Stimulated activated CD4-positive, alpha-beta T cell treated with anti-CD3 and anti-CD28 coated beads, Interleukin-2, amount 100 ng/mL, for 4 hours (primary cell): ENCODE measurements at places on chromosomes 1 and 21.

GRCh38 chr1:170310014-170310405 is 164.3 kb downstream of the NTMT2 start:
- no peak for DNase-seq

DNA sequence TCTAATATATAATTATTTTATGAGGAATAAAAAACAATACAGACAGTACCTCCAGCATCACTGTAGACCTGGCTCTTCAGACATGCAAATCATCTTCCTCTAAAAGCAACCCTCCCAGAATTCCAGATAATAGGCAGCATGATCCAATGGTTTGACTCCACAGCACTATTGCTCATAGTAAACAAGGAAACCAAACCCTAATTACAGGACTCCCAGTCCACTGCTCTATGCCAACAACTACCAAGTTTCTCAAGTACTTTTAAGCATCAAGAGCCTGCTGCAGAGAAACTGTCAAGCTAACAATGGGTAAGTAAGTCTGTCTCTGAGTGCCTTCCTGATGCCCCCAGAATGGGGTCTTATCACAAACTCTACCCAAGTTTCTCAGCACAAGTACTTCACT is 57.2 kb downstream of the EYA3 start:
- no peak for DNase-seq

DNA sequence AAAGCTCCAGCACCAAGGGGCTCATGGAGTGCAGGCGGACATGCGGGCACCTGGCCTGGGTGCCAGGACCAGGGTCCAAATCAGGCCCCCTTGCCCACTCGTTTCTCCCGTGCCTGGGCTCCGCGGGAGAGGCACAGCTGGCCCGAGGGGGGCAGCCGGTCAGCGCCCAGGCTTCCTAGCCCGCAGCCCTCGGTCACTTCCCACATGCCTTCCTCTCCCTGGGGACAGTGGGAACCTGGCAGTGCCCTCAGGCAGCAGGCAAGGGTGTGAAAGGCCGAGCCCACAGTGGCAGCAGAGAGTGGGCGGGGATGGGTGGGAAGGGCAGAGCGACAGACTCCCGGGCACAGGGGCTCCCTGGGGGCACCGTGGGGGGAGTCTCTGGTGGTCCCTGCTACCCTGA is 69.8 kb downstream of the MEGF6 start:
- DNase-seq: no peak

GRCh38 chr1:156276532-156276931 is 6.1 kb downstream of the SMG5 start:
- DNase-seq: no peak

DNA sequence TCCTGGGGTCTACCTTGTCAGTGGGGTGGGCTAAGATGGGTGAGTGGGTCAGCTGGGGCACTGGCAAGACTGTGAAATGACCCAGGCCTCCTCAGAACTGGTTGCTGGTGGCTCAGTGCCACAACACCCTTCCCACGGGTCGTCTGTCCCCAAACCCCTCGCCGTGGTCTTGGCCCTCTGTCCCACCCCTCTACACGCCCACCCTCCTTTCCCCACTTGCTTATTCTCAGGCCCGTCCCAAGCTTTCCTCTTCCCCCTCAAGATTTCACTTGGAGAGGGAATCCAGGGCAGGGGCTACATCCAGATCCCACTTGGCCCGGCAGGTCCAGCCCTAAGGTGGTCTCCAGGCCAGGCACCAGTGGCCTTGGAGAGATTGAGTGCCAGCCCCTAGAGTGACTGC is 16.7 kb downstream of the CSF1 start:
- DNase-seq: no peak

- no peak for DNase-seq
Observed at GRCh38 chr1:17101261-17101660, 18.0 kb downstream of the PADI2 start.

- peak; percentile 16 for DNase-seq
Observed at GRCh38 chr21:17688912-17689874, 76.5 kb upstream of the BTG3 start.

DNA sequence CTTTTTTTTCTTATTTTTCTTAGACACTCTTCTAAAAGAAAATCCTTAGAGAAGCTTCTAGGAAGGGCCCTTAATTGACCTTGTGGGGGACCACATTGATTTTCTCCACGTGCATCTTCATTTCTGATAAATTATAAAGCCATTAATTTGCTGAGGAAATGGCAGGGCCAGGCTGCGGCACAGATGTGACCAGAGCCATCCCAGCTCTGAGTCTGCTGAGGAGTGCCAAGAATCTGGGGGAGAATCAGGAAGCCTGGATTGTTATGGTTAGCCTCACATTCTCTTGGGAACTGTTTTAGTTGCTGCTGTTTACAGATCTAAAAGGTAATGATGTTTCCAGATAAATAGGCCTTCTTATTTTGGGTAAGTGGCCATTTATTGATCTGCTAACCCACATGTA is 16.2 kb downstream of the PROX1 start:
- DNase-seq: no peak

DNA sequence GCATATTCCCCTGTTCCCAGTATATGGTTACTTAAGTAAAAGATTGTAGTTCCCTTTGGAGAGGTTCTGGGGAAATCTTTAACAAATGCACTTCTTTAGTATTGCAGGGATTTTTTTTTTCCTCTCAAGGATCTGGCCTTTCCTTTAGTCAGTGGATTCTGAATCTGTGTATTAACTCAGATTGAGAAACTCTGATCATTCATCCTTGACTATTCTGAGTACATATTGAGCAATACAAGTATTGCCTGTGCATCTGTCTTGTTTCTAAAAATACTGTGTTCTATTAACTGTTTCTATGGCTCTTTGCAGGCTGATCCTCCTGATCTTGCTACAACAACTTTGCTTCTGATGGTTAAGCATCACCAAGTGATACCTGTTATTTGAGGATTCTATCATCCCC is 67.8 kb upstream of the FGGY start:
- DNase-seq: no peak

DNA sequence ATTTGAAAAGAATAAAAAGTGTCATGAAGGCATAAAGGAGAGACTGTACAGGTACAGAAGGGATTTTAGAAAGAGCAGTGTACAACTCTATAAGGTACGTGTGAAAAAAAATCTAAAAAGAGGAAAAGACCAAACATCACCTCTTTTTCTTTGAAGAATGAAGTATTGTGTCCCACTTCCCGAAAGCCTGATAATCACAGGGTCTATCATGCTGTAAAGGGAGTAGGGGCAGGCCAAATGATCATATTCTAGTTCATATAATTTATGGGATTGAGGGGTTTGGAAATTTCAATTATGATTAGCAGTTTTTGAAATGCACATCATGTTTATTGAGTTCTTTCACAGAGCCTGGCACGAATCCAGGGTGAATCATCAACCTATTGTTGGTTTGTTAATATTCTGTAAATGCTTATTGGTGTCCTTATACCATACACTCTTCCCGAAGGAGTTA is 910 bp upstream of the RERE start:
- no peak for DNase-seq

- no peak for DNase-seq
Observed at GRCh38 chr1:179794669-179795068, 51.6 kb downstream of the FAM163A start.

GRCh38 chr1:19708567-19709110 is 44.0 kb downstream of the HTR6 start:
- DNase-seq: no peak

GRCh38 chr1:206573319-206573718 is 38.9 kb downstream of the EIF2D start:
- DNase-seq: no peak

DNA sequence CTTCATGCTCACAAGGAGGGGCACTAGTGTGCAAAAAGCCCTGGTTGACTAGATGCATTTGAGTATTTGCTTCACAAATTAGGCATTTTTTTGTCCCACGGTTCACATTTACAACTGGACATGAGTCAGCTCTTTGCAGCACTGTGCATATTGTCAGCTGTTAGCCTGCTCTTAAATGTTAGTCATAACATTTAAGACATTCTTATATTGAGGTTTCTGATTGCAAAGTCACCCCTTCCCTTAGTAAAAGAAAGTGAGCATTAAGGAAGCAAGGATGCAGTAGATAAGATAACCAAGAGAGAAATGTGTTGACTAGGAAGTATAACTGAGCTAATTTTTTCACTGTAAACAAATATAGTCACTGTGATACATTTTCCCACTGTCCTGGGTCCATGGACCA is 132.6 kb upstream of the CTTNBP2NL start:
- DNase-seq: no peak

- no peak for DNase-seq
Observed at GRCh38 chr1:54328066-54328636, 78.0 kb downstream of the SSBP3 start.

- no peak for DNase-seq
Observed at GRCh38 chr1:156929596-156930238, 9.3 kb downstream of the LRRC71 start.

GRCh38 chr1:248111157-248111556 is 16.2 kb downstream of the OR2L13 start:
- DNase-seq: no peak

- DNase-seq: no peak
Observed at GRCh38 chr1:25476186-25477097, 45.7 kb downstream of the MACO1 start.

GRCh38 chr1:206921772-206922265 is at the start of gene FCMR:
Gene FCMR (minus strand): TSS chr1:206921941. CDS start chr1:206921854, 87 bp downstream.
- DNase-seq: no peak

DNA sequence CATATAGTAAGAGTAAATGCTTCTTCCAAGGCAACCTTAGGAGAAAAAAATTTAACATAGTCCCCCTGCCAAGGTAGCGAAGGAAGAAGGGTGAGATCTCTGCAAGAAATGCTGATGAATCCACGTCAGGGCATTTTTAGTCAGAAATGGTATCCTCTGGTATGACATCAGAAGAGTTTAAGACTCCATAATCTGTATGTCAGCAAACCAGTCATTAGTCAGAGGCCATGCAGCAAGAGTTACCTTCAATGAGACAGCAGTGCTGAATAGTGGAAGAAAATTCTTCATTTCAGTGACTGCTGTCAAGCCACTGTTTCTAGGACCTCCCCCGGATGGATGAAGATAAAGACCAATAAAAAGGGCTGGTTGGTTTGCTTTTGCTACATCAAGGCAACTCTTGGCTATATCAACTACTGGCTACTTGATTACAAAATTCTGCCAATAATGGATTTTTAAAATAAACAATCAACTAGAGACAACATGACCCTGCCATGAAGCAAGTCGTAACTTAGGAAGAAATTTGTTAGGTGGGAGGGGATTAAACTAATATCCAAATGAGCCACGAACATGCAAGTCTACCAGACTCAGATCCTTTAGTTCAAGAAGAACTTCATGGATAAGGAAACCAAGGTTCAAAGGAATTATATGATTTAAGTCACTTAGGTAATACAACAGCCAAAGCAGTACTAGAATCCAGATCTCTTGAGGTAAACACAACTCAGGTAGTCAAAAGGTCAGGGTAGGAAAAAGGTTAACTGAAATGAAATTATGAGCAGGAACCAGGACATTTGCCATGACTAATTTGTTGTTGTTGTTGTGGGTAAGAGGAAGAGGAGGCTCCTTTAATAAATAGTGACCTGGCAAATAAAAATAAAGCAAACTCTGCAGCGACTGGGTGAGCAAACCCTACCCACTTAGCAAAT is 25.6 kb upstream of the GUCA2A start:
- DNase-seq: no peak

DNA sequence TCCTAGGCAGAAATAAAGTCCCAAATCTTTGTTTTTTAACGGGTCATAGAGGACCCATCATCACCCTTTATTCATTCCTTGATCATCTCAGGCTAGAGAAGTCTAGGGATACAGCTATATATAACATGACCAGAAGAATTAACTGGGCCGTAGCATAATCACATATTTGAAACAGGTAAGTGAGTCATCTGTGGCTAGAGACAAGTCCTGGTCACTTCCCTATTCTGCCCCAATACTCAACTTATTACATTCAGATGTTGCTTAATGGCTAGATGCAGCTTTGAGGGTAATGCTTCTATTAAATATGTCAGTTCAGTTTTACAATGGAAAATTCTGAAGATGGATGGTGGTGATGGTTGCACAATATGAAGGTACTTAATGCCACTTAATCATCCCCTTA is 47.0 kb downstream of the EXO1 start:
- DNase-seq: no peak

DNA sequence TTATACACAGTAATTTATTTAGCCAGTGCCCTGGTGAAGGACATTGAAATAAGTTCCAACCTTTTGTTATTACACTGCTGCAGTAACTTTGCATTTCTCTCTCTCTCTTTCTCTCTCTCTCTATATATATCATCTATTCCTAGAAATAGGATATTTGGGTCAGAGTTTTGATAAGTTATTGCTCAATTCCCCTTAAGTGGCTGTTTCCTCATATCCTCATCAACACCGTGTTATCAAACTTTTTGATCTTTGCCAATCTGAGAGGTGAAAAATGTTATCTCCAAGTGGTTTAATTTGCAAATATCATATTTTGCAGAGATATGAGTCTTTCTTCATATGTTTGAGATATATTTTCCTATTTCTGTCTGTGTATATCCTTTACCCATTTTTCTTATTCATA is 1.6 kb upstream of the SRSF4 start:
- DNase-seq: no peak

GRCh38 chr1:224816062-224816461 is 113.4 kb upstream of the DNAH14 start:
- DNase-seq: no peak

- DNase-seq: no peak
Observed at GRCh38 chr1:178739285-178740045, 14.4 kb downstream of the RALGPS2 start.

DNA sequence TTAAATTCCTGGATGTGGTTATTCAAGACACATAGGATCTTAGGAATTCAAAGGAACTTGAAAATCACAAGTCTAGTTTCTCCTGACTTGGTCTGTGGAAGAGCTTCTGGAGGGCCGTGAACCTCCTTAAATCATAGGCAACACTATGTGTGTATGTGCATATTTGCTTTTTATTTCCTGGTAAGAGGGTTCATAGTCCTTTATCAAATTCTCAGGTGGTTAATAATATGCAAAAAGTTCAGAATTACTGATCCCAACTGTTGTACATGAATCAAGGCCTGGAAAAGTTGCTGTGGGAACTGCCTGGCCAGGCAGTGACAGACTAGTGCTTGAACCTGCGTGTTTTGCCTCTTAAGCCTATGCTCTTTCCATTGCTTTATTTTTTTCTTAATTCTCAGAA is 12.9 kb downstream of the MTR start:
- no peak for DNase-seq

DNA sequence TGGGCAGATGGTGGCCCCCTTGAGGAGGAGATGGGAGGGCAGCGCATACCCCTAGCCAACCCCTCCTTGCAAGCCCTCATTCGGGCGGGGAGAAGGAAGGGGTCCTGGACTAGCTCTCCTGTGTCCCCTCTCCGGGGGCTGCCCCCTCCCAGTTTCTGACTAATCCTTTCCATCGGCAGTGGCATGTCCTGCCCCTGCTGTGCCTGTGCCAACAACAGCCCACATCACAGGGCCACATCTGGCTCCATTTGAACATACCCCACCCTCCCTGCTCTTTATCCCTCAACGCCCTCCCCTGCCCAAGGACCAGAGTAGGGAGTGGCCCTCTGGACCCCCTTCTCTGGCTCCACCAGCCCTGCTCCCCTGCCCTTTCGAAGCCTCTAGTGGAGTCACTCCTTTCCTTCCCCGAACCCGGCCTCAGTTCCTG is 11.0 kb upstream of the LMNA start:
- no peak for DNase-seq

- DNase-seq: no peak
Observed at GRCh38 chr1:182410620-182411273, 10.3 kb upstream of the TEDDM1 start.

GRCh38 chr1:73784026-73784425 is 413.9 kb downstream of the LRRIQ3 start:
- no peak for DNase-seq
